ENCODE measurements at places on chromosomes 2 and 18.

DNA sequence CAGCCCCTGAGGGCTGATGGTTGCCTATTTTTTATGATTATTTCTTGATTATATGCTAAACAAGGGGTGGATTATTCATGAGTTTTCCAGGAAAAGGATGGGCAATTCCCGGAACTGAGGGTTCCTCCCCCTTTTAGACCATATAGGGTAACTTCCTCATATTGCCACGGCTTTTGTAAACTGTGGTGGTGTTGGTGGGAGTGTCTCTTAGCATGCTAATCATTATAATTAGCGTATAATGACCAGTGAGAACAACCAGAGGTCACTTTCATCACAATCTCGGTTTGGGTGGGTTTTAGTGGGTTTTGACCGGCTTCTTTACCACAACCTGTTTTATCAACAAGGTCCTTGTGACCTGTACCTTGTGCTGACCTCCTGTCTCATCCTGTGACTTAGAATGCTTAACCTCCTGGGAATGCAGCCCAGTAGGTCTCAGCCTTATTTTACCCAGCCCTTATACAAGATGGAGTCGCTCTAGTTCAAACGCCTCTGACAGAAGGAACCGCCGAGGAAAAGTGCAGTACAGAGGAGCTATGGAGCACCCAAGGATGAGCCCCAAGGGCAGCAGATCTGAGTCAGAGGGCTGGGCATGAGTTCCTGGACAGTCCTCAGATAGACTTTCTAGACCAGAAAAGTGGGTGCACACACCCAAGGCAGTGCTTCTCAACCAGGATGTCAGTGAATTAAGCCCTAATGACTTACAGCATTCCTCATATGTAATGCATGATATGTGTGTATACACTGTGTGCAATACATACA, 37.1 kb upstream of the ASAP2 start:
- no peak for DNase-seq

DNA sequence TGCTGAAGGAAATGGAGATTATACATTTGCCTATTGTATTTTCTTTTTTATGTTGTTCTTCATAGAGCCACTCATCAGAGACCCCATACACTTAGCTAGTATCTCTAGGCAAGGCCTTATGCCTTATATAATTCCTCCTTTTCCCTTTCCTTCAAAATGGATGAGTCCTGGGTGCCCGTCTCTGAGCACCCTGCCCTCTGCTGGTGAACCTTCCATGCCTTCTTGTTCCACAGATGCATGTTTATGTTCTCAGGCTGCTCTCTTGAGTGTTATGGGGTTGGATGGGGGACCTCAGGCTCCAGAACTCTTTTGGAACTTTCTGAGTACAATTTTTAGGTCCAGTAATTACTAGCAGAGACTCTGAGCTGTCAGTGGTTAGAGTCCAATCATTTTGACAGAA, 368.6 kb upstream of the SPRED2 start:
- DNase-seq, result no peak

GRCh38 chr2:224798180-224798579, 82.0 kb upstream of the CCDC195 start:
- no peak for DNase-seq

DNA sequence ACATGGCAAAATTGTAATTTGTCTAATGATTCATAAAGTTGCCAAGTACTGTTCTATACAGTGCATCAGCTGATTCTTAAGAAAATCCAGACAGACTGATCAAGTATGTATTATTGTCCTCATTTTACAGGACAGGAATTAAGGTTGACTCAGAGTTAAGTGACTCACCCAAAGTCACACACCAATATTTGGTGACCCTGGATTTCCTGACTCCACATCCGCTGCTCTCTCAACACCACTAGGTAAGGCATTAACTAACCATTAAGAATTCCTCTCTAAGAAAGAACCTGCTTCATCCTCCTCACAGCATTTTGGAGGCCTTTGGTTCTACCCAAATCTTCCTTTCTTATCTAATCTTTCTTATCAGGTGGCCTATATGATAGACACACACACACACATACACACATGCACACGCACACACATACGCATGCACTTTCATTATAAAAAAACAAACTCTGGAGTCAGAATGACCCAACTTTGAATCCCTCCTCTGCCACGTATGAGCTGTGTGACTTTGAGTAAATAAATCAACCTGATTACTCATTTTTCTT, 150.8 kb downstream of the ANKRD44 start:
- DNase-seq, result no peak

DNA sequence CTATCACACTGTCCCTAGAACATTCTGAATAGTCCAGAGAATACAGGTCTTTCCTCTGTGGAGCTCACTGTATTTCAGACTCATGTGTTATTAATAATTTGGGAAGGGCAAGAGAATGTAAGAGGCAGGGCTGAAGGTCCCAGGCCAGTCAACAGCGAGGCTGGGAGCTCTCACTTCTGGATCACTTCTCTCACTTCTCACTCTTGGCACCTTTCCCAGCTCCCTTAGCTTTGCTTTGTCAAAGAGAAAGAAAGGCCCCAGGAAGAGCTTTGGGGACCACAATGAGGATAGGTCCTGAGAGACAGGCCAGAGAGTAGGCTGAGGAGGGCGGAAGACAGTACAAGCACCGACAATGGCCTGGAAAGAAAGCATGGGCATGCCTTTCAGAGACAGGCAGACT, 11.2 kb downstream of the EFR3B start:
- no peak for DNase-seq

DNA sequence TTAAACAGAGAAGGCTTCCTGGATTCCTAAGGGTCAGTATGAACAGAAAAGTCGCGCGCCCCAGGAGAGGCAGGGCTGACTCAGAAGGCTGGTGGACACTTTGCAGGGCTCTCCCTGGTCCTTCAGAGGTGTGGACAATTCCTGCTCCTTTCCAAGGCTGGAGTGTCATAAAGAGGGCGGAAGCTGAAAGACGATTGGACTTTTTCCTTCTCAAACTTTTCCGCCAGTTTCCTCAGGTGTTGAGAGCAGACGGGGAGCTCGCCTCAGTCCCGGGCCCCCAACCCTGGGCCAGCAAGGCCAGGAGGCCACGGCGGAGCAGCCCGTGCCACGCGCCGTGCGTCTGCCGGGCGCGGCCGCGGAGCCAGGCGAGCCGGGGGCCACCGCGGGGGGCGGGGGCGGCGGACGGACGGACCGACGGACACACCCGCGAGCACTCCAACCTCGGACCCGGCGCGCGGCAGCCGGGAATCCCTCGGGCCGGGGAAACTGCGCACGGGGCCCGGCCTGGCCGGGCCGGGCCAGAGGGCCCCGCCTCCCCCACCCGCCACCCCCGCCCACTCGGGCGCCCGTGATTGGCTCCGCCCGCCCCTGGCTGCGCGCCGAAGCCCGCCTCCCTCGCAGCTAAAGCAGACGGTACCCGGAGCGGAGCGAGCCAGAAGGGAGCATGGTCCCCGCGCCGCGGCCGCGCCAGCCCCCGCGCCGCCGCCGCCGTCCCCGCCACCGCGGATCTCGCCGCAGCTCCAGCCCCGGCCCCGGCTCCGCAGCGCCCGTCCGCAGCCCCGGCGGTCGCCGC, at the start of gene KLHL29:
Gene KLHL29, plus strand, starts transcription at position 629 of the 793 bp plus-strand sequence. CDS start 177,018 bp downstream, outside the sequence.
- DNase-seq, result no peak

DNA sequence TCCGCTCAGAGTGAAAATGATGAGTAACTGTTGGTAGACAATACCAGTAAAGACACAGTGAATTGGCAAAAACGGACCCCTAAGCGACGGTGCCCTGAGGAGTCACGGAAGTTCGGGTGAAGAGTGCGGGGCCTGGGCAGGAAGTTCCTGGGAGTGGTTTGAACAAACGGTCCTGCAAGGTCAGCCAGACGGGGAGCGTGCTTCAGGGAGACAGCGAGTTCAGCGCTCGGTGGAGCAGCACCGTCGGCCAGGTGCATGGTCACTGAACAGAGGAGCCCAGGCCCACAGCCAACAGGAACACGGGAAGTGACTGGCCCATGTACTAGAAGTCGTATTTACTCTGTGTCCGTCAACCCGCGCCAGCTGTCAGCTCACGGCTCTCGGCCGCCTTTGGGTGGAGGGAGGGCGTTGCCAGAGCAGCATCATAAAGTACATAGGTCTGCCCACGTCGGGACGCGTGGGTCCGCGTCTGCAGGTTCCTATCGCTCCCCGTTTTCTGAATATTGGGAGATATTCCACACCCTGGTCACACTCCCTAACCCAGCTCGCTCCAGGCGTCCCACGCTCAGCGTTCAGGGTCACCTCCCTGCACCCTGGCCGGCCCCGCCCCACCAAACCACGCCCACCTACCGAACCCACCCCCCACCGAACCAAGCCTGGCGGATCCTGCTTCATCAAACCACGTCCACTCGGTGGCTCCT, 75.6 kb upstream of the UXS1 start:
- DNase-seq, result no peak

DNA sequence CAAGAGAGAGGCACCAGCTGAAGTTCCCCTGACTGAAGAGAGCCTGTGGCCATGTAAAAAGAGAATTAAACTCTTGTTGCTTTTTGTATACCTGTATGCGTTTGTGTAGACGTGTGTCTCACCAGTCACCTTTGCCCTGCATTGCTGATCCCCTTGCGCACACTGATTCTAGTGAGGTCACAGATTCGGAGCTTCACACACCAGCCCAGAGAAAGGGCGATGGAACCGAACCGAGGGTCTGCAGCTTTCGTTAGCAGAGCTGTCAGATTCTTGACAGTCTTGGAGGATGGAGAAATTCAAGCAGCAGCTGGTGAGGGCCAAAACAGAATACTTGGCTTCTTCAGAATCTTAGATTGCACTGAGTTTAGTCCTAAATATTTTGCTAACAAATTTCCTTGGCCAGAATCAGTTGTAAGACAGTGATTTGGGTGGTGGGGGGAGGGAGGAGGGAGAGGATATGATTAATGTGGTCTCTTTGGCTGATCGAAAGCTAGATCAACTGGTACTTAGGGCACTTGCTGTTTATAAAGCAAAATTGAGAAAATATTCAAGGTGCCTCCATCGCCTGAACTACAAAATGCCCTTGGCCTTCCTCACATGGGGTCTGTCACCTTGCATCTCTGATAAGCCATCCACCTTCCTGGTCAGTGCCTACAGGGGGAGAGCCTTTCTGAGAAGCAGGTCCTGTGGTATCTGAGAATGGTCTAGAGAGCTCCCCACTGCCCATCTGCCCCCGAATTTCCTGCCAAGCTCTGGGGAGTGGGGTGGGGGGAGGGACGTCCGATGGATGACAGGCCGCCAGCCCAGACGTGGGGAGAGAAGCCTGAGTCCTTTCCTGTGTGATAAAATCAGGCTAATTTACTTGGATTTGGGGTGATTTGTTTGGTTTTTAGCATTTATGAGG, 123.5 kb downstream of the CABLES1 start:
- DNase-seq, result no peak

DNA sequence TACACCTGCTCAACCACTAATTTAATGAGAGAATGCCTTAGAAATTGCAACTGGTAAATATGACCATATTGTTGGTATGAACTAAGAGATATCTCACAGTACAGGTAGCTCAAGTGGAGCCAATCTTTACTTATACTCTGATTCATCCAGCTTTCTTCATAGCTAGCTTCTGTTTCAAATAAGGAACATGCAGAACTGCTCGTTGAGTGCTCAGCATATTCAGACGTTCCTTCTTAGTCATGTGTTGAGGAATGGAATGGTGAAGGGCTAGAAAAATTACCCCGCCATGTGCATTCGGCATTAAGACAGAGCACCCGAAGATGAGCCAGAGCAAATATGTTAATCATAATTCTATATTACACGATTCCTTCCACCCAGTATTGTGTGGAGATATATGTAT, 144.0 kb upstream of the VRK2 start:
- no peak for DNase-seq

DNA sequence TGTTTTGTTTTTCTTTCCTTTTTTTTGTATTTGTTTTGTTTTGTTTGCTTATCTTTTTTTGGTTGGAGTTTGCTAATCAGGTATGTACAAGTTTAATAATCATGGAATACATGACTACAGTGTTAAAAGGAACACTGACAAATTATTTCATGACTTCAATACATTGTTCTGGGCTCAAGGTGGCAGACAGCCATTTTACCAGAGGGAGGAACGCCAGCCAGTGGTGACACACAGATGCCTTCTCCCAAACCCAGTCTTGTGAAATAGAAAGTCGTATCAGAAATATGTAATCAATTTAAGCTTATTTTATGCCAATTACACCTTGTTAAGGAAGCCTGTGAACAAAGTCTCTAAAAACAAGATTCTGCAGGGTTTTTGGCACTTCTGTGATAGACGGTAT, 264.0 kb upstream of the EPHA4 start:
- no peak for DNase-seq

DNA sequence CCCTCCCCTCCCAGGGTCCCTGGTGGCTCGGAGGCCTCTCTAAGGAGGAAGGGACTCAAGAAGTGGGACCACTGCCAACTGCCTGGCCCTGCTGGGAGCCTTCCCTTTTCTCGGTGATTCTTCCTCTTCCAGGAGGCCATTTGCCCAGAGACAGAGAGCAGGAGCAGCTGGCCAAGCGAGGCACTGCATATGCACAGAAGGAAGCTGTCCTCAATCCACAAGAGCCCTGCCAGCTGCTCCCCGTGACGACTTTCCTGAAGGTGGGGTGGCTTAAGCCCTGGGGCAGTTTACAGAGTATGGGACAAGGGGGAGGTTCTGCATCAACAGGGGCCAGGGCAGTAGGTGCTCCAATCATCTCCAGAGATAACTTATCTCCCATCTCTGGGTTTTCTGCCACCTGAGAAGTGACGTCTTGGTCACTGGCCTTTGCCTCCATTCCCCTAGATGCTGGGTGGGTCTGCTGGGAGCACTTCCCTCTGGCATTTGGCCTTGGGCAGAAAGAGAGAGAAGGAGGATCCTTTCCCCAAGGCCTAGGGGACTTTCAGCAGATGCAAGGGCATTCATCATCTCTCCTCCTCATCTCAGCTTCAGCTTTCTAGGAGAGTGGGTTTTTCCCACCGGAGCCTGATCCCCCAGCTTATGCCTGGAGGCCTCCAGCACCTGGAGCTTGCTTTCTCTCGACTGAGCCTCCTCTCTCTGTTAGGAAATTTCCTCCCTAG, 28.5 kb downstream of the CIB4 start:
- DNase-seq, result no peak

DNA sequence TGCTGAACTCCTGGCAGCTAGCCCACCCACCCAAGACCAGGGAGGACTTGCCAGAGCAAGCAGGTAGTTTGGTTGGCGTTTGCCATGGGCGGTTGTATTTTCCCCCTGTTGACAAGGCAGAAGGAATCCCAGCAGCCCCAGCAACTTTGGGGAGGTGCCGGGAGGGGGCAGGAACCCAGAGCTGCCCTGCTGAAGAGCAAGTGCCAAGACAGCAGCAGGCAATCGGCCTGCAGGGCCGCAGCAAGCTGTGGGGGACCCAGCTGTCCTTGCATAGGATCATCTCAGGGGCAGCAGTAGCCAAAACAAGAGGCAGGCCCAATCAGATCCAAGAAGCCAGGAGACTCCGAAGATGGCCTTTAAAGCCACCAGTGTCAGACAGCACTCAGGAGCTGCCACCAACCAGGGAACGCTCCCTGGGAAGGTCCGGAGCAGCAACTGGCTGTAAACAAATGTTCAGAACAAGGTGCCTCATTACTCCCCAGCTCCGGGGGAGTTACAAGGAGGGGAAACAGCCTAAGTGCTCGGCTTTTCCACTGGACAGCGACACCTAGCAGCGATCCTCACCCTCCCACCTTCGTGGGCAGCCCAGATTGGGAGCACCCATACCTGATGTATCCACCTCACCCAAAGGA, 2.1 kb downstream of the ST8SIA5 start:
- no peak for DNase-seq
